Activated T-helper 1 cell treated with anti-CD3 and anti-CD28 coated beads, Interleukin-2, amount 50 U/mL, for 16 hours (primary cell): ENCODE measurements at places on chromosomes 4 and X.

- DNase-seq: no peak
These were observed 58.7 kb upstream of the SPANXC start for GRCh38 chrX:141301017-141301416.

DNA sequence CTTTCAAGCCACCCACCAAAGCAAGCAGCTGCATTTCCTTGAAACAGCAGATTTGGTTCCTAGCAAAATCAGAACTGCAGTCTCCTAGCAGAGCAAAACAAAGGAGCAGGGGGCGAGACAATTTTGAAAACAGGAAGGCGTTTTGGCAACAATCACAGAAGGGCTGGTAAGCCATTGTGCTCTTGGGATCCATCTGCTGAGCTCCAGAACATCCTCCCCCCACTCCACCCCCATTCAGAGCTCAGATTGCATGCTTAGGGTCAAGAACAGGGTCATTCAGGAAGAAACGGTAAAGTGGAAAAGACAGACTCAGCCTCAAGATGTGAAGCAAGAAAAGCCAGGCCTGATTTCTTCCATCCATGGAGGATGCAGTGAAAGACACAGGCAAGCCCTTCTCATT is 7.6 kb upstream of the PCDH19 start:
- no peak for DNase-seq

DNA sequence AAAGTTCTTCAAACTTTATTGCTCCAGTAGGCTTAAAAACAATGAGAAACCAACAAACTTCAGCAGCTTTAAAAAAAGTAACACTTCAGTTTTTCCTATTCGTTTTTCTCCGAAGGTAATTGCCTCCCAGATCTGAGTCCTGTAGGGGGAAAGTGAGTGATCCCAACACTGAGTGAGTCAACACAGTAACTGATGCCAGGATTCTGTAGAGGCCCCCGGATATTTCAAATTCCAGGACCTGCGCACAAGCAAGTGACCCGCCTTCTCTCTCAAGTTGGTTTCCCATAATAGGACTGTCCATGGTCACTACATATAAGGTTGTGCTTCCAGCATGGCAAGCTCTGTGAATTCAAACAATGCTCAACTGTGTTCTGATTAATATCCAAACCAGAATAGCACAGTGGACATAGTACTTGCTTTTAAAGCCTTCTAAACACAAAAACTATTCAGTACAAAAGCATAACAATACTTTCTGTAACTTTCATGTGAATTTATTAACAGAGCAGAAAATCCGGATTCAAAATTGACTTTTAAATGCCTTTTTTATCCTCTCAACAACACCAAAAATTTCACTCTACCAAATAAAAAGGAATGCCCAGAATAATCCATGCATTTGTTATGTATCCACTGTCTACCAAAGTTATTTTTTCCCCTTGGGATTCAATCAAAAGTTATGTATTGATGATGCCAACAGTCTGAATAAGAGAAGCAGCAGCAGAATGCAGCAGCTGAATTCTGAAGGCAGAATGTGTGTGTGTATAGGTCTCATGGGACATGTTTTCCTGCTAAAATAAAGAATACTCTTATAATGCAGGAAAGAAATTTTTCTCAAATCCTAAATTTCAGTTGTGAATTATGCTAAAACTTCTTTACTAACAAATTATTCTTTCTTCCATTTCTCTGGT is at the start of gene DMD:
Gene DMD (minus strand): TSS at position 194 of the 905 bp plus-strand sequence. CDS start 237 bp downstream, outside the sequence.
- DNase-seq: no peak

DNA sequence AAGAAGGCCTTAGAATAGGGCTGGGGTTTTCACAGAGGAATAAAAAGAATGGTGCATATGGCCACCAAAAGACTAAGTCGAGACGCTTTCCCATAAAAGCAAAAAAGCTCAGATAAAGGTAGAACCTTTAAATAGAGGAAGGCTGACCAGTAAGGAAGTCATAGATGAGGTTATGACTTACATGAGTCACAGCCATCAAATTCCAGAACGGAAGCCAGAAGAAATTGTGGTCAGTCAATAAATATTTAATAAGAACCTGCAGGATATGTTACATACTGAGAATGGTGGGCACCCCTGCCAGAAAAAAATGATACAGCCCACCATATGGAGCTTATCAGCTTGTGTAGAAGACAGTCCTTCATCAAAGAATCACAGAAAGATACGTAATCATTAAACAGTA is 120.1 kb downstream of the MANBA start:
- no peak for DNase-seq

GRCh38 chr4:112312610-112313239 is 15.6 kb downstream of the ALPK1 start:
- DNase-seq: no peak
